ENCODE measurements at places on chromosomes 12 and 14.

DNA sequence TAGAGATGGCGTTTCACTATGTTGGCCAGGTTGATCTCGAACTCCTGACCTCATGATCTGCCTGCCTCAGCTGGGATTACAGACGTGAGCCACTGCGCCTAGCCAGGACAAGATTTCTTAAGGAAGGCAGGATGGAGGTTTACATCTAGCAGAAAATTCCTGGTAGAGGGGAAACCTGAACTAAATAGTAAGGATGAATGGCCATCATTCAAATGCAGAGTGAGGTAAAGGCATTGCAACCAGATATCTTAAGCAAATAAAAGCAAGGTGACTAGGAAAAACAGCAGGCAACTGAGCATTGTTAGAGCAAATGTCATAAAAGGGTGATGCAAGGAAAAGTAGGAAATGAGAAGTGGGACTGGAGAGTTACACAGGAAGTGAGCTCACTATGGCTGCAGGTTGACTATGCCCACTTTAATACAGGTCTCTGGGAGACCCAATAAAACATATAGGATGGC lies 133.0 kb downstream of the SOX5 start:
- no peak for DNase-seq

GRCh38 chr12:60335745-60336144 lies 739.9 kb downstream of the SLC16A7 start:
- DNase-seq, result no peak

GRCh38 chr12:25041006-25041741 lies 92.3 kb upstream of the BCAT1 start:
- DNase-seq, result no peak

DNA sequence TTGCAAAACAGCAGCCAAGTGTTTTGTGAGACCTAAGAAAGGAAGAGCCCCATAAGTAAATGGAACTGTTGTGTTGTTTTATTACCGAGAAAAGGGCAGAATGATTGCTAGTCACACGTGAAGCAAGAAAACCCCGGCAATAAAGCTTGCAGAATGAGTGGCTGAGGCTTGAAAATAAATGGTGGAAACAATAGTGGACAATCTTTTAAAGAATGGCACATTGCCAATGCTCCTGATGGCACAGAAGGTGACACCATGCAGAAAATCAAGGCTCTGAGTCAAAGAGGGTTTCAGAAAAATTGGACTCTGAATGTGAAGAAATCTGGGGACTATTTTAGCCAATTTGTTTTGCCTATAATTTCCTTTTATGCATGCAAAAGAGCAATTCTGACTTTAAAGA lies 4.0 kb upstream of the AQP2 start:
- DNase-seq, result no peak

DNA sequence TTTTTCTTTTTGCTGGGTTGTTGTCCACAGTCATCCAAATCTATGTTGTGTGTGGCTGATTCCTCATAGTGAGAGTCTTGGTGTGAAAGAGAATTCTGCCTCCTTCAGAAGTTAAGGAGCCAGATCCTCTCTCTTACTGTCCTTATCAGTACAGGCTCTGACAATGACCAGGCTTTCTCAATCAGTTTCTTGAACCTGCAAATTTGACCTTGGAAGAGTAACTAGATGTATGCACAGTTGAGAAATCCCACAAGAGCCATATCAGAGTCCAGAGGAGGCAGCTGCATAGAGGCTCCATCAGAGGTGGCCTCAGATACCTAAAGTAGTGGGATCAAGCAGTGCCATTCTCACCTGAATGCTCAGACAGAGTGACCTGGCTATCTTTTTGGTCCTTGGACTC lies 5.5 kb upstream of the GALC start:
- DNase-seq, result no peak

DNA sequence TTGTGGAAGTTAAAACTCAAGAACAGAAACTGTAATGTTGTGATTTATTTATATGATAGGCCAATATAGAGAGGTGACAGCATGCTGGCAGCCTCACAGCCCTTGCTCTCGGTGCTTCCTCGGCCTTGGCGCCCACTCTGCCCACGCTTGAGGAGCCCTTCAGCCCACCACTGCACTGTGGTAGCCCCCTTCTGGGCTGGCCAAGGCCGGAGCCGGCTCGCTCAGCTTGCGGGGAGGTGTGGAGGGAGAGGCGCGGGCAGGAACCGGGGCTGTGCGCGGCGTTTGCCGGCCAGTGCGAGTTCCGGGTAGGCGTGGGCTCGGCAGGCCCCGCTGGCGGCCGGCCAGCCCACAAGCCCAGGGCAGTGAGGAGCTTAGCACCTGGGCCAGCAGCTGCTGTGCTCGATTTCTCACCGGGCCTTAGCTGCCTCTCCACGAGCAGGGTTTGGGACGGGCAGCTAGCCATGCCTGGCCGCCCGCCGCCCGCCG lies 65.8 kb upstream of the SLC8A3 start:
- no peak for DNase-seq

DNA sequence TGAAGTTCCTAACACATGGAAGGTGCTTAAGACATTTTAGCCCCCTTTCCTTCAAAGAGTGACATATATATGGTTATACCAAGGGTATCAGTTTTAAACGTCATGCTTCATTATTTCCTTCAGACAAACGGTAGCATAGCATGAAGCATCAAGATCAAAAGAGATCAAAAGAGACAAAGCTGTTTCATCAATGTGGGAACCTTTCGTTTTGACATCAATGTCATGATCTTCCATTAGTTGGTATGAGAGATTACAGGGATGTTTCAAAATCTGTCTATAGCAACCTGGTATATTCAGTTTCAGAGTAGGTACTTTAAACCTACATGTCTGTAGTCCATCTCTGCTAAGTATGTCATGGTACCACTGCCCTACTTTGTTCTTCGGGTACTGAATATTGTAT lies 28.3 kb downstream of the PUS7L start:
- no peak for DNase-seq
